CD4-positive, alpha-beta T cell (primary cell): ENCODE measurements at places on chromosomes 2 and 18. TPM values are rescaled to one million over a fixed set of nuclear protein-coding genes. Genes with fewer than 3 reads are reported as not detected.

M1AP gene
- total RNA-seq: not detected

MOB1A gene
- total RNA-seq: 150 TPM

ARMC9 gene
- 0.16 TPM for total RNA-seq

POMC gene
- 4.5 TPM for total RNA-seq

NTSR2 gene
- not detected for total RNA-seq
